ENCODE measurements at places on chromosomes 2 and 18.

- no peak for DNase-seq
Measured at GRCh38 chr2:81242501-81242900, 937.9 kb upstream of the LRRTM1 start.

DNA sequence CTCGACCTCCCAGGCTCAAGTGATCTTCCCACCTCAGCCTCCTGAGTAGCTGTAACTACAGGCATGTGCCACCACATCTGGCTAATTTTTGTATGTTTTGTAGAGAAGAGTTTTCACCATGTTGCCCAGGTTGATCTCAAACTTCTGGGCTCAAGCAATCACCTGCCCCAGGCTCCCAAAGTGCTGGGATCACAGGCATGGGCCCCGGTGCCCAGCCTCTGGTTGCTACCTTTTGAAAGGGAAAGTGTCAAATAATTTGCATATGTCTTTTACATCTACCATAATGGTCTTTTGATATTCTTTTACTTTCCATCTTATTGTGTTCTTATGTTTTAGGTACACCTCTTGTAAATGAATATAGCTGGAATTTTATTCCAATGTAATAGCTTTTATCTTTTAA, 263.1 kb upstream of the FN1 start:
- no peak for DNase-seq

- no peak for DNase-seq
Measured at GRCh38 chr18:47413327-47413726, 161.9 kb upstream of the SKOR2 start.

DNA sequence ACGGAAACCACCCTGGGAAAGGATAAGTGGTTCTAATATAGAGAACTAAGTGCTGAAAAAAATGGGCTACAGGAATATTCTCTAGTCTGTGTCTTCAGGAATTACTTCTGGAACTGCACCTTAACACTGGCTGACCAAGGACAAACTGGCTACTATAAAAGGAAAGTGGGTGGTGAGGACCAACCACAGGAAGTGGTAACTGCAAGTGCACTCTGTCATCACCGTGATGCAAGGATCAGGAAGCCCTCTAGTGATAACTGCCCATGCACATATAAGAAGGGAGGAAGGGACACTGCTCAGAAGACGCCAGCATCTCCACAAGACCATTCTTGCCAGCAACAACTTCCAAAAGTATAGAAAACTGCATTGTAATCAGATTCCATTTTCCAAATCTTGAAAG, 424.4 kb upstream of the RGPD4 start:
- DNase-seq = no peak

GRCh38 chr2:230696670-230697069, 16.0 kb upstream of the CAB39 start:
- no peak for DNase-seq

DNA sequence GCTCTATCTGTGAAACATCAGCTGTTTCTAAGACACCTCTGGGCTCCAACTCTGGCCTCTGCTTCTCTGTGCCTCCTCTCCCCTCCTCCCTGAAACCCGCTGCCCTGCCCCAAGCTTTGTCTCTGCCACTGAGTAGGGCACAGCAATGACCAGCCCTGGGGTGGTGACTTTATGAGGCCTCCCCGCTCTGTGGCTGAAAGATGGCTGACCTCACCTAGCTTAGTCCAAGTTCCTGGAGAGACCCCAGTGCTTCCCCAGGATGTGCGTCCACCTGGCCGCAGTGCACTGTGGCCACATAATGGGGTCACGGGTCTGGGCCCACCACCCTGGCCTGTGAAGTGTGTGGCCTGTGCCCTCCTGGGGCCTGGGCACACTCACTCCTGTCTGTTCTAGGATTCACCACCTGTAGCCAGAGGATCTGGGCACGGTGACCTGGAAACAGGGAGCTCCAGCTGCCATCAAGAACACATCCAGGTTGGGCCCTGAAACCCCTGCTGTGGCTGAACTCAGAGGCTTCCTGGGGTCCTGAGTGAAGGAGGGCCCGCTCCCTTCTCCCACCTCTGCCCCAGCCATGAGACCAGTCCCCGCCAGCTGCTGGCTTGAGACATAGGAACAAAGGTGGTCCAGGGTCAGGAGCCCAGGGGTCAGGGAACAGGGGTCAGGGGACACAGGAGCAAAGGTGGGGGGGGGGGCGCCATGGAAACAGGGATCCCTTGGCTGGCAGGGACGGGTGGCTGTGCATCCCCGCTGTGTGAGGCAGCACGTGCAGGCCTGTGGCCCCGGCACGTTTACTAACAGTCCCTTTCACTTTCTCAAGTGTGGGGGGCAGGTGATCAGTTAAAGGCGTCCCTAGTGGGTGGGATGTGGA, 29.3 kb upstream of the OTOS start:
- DNase-seq = no peak

- DNase-seq = no peak
Measured at GRCh38 chr18:6943143-6943542, 174.5 kb downstream of the LAMA1 start.

DNA sequence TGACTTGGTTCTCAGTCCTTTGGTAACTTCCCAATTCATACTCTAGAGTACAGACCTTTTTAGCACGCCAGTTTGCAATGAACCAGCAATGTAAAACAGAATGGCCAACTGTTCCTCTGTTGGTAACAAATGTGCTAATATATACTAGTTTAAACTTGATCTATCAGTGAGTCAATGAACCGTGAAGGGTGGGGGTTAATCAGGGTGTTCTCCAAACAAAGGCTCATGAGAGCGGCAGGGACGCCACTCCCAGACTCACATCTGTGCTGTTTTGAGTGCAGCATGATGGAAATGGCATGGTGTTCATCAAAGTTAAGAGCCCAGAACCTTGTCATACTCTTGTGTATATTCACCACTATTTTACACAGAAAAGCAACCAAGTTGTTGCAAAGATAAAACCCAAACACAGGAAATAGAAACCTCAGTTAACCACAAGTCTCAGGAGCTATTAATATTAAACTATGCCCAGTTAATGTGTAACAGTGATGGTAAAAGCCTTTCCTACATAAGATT, 70.3 kb downstream of the CERKL start:
- DNase-seq = no peak

GRCh38 chr2:141899740-141900139, 231.1 kb downstream of the LRP1B start:
- no peak for DNase-seq

GRCh38 chr18:68727506-68727905, 12.6 kb upstream of the TMX3 start:
- DNase-seq = no peak

GRCh38 chr2:26612522-26613240, 28.5 kb downstream of the CIB4 start:
- no peak for DNase-seq

DNA sequence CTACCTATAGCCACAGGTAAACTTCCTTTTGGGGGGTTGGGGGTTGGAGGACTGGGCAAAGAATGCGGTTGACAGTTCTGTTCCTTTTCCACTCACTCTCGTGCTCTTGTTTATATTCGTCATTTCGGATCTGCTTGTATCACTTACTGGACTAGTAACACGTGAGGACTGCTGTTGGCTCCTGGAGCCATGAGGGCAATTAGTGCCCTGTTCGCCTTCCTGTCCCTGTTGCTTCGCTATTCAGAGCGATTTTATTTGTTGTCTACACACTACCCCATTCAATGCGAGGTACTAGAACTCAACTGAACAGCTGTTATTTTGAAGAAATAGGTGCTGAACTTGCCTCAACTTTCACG, 1.1 kb downstream of the KCNJ3 start:
- no peak for DNase-seq

GRCh38 chr2:237488901-237489860, 2.1 kb downstream of the MLPH start:
- no peak for DNase-seq

DNA sequence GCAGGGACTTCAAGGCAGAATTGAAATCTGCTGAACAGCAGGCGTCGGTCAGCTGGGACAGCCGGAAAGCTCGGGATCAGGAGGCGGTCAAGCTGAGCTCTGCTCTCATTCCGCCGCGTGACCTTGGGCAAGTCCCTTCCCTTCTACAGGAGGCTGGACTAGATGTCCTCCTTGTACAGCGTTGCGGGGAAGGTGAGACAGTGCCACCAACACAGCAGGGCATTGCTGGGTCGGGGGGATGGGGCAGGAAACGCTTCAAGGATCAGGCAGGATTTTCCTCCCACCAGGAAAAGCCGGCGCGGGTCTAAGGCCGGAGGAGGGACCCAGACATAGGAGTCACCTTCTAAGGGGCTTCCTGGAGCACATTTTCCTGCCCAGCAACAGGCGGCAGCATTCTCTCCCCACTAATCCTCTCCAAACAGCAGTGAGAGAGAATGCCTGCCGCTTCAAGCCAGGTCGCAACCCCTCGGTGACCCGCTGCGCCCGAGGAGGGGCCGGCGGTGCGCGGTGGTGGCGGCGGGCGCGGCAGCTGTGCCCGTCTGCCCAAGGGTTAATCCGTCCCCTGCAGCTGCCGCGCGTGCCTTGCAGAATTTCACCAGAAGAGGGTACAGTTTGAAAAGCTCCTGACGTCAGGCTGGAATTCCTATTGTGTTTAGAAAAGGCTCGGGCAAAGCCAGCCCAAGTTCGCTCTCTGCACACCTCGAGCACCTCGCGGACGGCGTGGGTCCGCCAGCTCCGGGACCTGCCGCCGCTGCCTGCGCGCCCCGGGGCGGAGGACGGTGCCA, at the start of gene KCNF1:
Gene KCNF1 (plus strand): TSS at position 644 of the 785 bp plus-strand sequence. CDS start 493 bp downstream, outside the sequence.
- DNase-seq = no peak

GRCh38 chr18:75307530-75307929, 96.9 kb downstream of the TSHZ1 start:
- DNase-seq = no peak

DNA sequence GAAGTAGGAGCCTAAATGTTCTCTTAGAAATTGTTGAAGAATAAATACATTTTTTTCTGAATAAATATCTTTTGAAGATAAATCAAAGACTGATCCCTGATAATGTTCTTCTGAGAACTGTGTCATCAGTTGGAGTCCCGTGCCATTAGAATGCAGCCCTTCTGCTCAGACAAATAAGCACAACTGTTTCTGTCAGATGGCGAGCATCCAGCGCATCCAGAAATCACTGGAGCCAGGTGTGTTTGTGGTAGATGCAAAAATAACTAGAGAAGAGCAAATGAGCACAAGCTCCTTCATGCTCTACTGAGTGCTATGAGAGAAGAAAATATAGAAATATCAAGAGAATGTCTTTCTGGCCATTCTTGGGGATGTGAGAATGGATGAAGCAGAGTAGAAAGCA, 573.7 kb downstream of the THSD7B start:
- no peak for DNase-seq

DNA sequence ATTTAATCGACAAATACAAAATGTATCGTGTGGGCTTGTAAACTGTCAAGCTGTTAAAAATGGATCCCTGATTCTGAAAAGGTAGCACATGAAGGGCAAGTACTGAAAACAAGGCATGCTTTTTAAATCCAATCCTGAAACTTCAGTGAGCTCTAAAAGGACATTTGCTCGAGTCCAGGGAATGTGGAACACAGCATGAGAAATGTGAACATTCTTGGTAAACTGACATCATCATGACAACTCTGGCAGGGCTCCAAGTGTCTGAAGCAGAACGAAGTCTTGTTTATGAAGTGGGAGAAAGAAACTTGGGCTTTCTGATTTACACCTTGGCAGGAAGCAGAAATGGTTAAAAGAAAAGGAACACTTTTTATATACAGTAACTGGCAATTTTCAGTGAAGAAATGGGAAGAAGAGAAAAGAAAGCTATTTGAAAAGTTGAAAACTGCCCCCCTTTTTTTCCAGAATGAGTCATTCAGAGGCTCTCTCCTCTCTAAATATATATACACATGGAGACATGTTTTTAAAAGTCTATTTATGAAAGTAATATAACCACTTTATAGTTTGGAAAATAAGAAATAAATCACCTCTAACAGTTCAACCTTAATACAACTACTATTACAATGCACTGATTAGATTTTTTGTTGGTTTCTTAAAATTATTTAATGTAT, 120.8 kb downstream of the GAREM1 start:
- no peak for DNase-seq

DNA sequence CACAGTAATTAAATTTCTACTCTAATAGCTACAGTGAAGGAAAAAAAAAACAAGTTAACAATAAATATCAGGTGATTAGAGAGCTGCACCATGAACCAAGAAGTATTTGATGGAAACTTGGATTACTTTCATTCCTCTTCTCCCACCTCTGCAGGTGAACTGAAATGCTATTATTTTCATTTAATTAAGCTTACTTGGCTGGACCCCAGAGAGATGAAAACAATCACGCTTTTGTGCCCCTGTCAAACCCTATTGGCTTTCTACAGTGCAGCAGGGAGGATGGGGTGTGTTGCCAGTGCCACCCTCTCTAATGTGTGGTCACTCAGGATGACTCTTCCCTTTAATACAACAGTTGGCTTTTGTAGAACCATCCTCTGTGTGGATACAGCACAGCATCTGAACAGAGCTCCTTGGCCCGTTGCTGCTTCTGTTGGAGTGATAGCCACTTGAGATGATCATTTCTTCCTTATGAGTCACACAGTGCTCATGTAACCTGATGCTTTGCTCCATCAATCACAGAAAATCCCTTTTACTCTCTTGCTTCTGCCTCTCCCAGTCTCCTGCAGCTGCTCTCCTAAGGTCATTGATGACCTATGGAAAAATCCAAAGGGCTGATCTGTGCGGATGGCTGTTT, 5.5 kb upstream of the ARL4C start:
- no peak for DNase-seq

DNA sequence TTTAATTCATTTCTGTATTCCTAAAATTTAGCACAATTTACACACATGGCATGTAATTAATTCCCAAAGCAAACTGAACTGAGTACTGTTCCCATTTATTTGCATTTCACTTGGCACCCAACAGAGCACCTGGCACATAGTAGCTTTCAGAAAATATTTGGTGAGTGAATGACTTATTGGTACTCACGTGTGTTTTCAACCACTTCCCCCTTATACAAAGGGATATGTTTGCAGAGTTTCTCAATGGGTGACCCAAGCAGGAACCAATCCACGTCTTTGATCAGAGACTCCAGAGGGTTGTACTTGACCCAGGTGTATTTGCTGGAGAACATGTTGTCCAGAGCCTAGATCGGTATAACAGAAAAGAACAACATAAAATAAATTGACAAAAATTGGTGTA, 6.6 kb downstream of the GKN2 start:
- DNase-seq = no peak

- no peak for DNase-seq
Measured at GRCh38 chr2:130972410-130972809, 120.8 kb downstream of the FAM168B start.

- no peak for DNase-seq
Measured at GRCh38 chr18:74804677-74805076, 207.0 kb downstream of the ZNF407 start.

- no peak for DNase-seq
Measured at GRCh38 chr2:33158482-33159003, 211.8 kb downstream of the LTBP1 start.

DNA sequence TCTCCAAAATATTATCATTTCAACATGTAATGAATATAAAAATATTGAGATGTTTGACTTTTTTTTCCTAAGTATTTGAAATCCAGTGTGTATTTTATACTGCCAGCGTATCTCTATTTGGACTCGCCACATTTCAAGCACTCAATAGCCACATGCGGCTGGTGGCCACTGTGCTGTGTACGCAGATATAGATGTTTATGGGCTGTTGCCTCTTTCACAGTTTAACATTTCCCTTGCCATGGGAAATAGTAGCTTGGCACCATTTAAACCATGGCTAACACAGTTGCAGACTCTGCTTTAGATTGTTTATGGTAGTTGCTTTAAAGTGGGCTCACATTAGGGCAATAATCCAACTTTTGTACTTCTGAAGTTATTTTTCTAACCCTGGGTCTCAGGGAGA, 136.6 kb upstream of the ITGB6 start:
- DNase-seq = no peak

- DNase-seq = no peak
Measured at GRCh38 chr2:117983040-117983439, 30.8 kb downstream of the CCDC93 start.

Measured in activated CD8-positive, alpha-beta memory T cell treated with anti-CD3 and anti-CD28 coated beads for 1 hour (primary cell).